ENCODE measurements at places on chromosomes 3 and 15. TPM values are rescaled to one million over a fixed set of nuclear protein-coding genes. Genes with fewer than 3 reads are reported as not detected.

Gene TMC3
- total RNA-seq = under 0.01 TPM

Gene SLC9C1
- total RNA-seq = 0.41 TPM

Gene SYNPR
- 119 TPM for total RNA-seq

Gene SCG3
- total RNA-seq = 37.9 TPM

Gene MYRIP
- total RNA-seq = 10.6 TPM

Gene RBPMS2
- total RNA-seq = under 0.01 TPM

Gene MST1R
- total RNA-seq = 0.41 TPM

Gene GORASP1
- 20.4 TPM for total RNA-seq

Gene NPAP1
- 0.41 TPM for total RNA-seq

Data from frontal cortex (tissue), 4 donors.